ENCODE measurements at places on chromosomes 12 and 14.

DNA sequence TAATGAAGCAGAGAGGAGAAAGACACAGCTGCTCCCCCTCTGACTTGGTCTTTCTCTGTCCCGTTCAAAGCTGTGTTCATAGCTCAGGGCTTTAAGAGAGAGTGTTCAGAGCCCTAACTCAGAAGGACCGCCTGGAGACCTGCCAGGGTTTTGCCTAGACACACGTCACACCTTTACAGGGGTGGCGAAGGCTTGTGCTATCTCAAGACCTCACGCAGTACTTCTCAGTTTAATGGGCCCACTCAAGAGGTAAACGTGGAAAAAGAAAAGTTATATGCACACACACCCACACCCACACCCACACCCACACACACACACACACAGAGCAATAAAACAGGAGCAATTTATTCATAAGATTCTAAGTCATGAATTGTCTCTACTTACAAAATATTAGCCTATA, 374.3 kb downstream of the C12orf75 start:
- no peak for DNase-seq

GRCh38 chr12:120399531-120399930, 30.6 kb upstream of the MSI1 start:
- DNase-seq = peak; percentile 73

GRCh38 chr14:47710581-47710980, 35.2 kb upstream of the MDGA2 start:
- DNase-seq = no peak

- no peak for DNase-seq
Observed at GRCh38 chr12:49471557-49471956, 67.3 kb upstream of the KCNH3 start.

GRCh38 chr14:56075301-56075700, 42.9 kb upstream of the PELI2 start:
- no peak for DNase-seq

GRCh38 chr12:9697619-9698018, 28.1 kb downstream of the CLEC2D start:
- DNase-seq = no peak

- DNase-seq = no peak
Observed at GRCh38 chr14:65261425-65261920, 151.1 kb upstream of the FUT8 start.

DNA sequence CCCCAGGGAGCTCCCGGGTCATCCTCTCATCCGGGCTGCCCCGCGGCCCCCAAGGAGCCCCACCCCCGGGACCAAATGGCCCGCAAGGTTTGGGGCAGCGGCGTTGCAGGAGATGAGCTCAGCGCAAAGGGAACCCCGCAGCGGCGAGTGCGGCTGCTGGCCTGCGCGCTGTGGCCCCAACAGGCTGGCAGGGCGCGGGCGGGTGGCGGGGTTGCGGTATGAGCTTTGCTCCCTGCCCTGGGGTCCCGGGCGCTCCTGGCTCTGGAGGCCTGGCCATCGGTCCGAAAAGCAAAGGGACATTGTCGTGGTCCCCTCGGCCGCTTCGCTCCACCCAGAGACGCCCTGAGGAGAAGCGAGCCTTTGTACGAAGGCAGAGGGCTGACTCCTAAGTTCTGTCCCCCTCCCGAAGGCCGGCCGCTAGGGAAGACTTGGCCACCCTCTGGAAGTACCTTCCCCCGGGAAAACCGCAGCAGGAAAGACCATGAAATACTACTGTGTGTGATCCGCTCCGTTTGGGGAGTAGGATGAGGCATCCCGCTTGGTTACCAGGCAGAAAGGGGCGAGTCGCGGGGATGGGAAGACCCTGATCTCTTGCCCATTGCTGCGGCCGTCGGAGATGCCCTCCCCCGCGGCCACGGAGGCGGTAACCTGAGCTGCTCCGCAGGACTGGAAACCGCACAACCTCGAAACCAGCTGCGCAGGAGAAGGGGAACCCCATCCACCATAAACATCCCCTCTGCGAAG, 620 bp upstream of the NID2 start:
- no peak for DNase-seq

GRCh38 chr12:97109441-97109840, 202.4 kb downstream of the NEDD1 start:
- DNase-seq = no peak

- no peak for DNase-seq
Observed at GRCh38 chr14:91810699-91811098, 56.6 kb downstream of the TC2N start.

- DNase-seq = no peak
Observed at GRCh38 chr12:3042826-3043225, 34.4 kb upstream of the TSPAN9 start.

- DNase-seq = no peak
Observed at GRCh38 chr12:4117386-4118016, 156.1 kb upstream of the CCND2 start.

DNA sequence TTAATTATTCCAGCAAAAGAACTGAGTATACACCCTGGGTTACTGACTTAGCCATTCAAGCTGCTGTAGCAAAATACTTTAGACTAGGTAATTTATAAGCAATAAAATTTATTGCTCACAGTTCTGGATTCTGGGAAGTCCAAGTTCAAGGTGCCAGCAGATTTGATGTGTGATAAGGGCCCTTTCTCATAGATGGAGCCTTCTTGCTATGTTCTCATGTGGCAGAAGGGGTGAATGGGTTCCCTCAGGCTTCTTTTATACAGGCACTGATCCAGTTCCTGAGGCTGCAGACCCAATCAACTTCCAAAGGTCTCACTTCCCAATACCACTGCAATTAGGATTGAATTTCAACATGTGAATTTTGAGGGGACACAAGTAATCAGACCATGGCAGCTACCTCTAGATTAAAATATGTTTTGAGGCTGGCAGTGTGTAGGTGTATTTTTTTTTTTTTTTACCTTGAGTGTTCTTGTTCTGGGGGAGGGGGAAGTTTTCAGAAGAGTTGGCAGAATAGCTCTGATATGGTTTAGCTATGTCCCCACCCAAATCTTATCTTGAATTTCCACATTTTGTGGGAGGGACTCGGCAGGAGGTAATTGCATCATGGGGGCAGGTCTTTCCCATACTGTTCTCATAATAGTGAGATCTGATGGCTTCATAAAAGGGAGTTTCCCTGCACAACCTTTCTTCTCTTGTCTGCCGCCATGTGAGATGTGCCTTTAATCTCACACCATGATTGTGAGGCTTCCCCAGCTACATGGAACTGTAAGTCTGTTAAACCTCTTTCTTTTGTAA, 178.2 kb downstream of the RASSF9 start:
- no peak for DNase-seq

GRCh38 chr12:76003355-76003638, 28.3 kb downstream of the PHLDA1 start:
- no peak for DNase-seq

DNA sequence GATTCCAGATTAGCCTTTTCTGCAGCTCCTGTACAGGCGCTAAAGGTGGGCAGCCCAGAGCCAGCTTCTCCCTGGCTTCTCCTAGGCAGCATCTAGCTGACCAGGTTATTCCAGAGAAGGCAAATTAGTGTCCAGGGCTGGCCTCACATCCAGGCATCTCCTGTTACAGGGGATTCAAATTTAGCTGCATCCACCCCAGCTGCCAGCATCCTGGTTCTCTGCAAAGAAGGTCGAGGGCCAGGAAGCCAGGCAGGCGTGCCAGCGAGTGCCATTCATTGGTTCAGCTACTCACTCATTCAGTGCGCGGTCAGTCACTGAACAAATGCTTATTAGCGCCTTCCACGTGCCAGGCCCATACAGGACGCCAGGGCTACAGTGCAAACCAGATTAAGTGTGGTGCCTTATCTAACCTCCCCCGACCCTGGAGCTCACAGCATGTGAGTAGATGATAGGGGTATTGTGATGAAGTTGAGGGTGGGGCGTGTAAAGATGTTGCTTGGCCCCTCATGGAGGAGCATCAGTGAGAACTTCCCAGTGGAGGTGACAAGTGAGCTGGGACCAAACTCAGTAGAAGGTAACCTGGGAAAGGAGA, 15.7 kb upstream of the FAM222A start:
- no peak for DNase-seq

GRCh38 chr12:102730996-102731395, 186.0 kb downstream of the PAH start:
- no peak for DNase-seq

GRCh38 chr12:120060196-120060595, 56.4 kb downstream of the RAB35 start:
- DNase-seq = no peak

- DNase-seq = no peak
Observed at GRCh38 chr12:32322354-32322753, 77.0 kb upstream of the FGD4 start.

- no peak for DNase-seq
Observed at GRCh38 chr12:60197589-60197988, 601.8 kb downstream of the SLC16A7 start.

DNA sequence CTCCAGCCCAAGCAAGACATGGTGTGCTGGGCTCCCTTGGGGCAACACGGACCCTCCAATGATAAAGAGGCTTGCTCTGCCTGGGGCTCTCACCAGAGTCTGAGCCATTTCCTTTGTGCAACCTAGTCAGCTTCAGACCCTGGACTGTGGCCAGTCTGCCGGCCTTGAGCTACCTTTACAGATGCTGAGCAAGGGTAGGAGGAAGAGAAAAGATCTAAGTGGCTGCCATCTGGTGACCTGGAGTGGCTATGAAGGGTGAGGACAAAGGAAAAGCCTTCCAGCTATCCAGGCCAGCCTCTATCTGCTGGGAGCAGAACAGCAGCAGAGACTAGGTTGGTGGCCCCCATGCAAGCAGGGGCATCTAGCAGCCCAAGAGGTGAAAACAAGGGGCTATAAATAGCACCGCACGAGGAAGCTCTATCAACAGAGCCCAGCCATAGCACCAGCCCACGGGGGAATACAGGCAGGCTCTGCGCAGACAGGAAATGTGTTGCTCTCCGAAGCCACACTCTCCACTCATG, 230.1 kb downstream of the FOXN3 start:
- DNase-seq = no peak

- DNase-seq = no peak
Observed at GRCh38 chr12:42762395-42762925, 172.9 kb upstream of the PRICKLE1 start.

GRCh38 chr12:125259178-125259867, 194.1 kb downstream of the AACS start:
- no peak for DNase-seq

Measured in retinal pigment epithelial cell (primary cell).